Jurkat, Clone E6-1 (cell line): ENCODE measurements at places on chromosomes 16 and 17.

GRCh38 chr17:41629316-41629715 lies 4.9 kb upstream of the KRT17 start:
- no peak for DNase-seq

- DNase-seq = peak; percentile 10
Measured at GRCh38 chr17:6894206-6894528, 62.6 kb upstream of the TEKT1 start.

- no peak for DNase-seq
Measured at GRCh38 chr16:8109510-8110369, 480.6 kb downstream of the TMEM114 start.

GRCh38 chr16:67055712-67056487 lies 27.0 kb downstream of the CBFB start:
- DNase-seq = no peak

DNA sequence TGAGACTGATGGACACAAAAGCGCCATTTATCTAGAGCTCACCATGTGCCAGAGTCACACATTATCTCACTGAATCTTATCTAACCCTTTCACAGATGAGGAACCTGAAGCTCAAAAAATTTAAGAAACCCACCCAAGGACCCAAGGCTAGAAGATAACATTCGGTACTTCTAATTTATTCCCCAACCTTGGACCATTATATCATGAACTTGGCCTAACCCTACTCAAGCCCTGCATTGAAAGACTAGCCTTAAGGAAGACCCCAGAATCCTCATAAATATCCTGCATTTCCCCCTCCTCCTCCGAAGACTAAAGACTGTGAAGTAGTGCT lies 548 bp upstream of the DYNC1LI2 start:
- no peak for DNase-seq

GRCh38 chr16:27322858-27323780 lies 9.3 kb downstream of the IL4R start:
- DNase-seq = no peak

- DNase-seq = no peak
Measured at GRCh38 chr17:78001182-78001581, 42.7 kb downstream of the TNRC6C start.

DNA sequence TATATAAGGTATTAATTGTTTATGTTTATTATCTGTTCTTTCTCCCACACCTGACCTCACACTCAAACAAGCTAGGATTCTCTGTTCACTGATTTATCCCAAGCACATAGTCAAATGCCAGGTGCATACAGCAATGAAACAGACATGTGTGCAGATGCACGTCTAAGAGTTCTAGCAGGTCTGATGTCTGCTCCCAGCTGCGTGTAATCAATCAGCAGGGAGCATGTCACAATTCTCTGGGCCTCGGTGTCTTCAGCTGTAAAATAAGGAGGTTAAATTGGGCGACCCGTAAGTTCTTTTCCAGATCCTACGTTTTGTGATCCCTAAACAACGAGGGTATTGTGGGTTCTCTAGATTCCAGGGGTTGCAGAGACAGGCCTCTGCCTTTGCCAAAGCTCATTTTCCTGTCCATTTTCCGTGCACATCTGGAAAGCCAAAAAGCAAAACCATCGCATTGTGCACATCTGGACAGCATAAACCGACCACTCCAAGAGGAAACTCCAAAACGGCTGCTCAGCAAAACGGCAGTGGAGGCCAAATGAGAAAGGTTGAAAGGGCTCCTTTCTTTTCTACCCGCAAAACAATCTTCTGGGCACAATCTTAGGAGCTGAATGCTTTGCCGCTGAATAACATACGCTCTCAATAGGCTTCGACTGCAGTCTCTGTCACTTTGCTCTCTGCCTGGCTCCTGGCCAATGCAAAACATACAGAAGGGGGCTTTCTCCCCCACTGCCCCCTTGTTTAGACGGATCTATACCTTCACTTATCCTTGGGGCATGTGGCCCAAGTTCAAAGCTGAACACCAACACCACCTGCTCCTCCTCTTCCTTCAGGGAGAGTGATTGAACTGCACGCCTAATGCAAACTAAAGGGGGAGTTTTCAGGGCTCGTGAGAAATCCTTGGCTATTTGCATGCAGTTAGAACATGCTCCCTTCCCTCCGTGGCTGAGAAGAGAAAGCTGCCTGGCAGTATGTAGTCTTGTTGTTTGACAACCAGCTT lies 426.3 kb downstream of the SLC39A11 start:
- DNase-seq = no peak

DNA sequence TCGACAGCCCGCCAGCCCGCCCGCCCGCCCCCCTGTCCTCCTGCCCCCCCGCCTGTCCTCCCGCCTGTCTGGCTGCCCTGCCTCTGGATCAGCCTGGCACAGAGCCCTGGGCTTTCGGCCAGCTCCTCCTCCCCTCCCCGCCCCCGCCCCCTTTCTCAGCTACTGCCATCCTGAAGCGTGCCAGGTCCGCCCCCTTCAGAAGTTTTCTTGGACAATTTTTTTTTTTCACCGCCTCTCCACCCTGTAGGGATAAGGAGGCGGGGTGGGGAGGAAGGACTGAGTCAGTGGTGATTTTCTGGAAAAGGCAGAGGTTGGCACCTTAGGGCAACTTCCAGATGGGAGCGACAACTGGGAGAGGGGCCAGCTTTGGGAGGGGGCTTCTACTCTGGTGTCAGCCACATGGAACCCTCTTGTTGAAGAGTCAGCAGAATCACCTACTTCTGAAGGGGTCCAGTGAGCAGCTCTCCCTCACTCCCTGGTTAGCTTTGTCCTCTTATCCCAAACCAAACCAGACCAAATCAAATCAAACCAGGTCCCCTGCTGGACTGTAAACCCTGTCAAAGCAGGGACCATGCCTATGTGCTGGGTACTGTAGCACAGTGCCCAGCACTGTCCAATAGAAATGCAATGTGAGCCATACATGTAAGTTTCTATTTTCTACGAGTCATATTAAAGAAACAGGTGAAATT lies 19.7 kb downstream of the IGF2BP1 start:
- no peak for DNase-seq

- no peak for DNase-seq
Measured at GRCh38 chr17:76805319-76805718, 62.9 kb upstream of the MGAT5B start.

DNA sequence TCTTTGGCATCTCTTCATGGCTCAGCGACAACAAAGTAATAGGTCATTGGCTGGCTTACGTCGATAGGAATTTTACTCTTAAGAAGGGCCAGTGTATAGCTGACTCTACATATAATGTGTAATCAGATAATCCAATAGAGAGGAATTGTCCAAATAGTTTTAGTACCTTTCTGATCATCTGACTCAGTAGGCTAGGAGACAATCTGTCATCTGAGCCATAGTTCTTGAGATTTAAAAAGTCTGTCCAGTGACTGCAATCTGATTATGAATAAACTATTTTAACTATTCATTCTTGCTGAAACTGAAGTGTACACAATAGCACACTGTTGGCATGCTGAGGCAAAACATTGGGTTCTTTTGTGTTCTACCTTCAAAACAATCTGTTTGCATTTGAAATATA lies 21.4 kb upstream of the NOL11 start:
- DNase-seq = no peak

GRCh38 chr16:54288030-54288834 lies 1.6 kb upstream of the IRX3 start:
- no peak for DNase-seq

DNA sequence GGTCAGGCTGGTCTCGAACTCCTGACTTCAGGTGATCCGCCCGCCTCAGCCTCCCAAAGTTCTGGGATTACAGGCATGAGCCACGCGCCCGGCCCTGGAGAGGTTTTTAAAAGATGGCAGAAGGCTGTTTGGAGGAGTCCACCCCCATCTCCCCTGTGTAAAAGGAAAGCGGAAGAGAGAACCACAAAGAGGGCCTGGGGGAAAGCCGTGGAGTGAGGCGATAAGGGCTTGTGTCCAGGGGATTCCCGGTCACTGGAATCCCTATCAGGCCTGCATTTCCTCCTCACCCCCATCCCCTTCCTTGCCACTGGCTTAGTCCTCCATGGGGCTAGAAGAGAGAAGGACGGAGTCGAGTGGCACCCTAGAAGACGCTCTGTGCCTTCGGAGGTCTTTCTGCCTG lies at the start of gene GP1BA:
GP1BA (plus strand) TSS at position 315 of the 400 bp plus-strand sequence. CDS start 328 bp downstream, outside the sequence.
- no peak for DNase-seq
